ENCODE measurements at places on chromosomes 7 and 10.

DNA sequence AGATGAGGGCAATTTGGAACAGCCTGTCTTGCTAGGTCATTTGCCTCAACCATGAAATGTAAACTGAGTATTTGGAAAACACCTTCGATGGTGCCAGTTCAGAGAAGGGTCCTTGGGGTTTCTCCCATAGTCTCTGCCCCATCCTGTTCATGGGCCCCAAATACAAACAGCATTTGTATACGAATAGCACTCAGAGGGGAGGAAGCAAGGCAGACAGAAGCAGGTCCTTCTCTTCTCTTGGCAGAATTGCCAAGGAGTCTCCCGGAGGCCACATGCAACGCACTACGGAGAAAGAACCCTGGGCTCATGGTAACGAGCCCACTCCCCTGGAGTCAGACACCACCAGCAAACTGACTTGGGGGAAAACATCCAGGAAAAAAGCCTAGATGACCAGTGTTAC lies 162.1 kb downstream of the RAB11FIP2 start:
- no peak for DNase-seq

DNA sequence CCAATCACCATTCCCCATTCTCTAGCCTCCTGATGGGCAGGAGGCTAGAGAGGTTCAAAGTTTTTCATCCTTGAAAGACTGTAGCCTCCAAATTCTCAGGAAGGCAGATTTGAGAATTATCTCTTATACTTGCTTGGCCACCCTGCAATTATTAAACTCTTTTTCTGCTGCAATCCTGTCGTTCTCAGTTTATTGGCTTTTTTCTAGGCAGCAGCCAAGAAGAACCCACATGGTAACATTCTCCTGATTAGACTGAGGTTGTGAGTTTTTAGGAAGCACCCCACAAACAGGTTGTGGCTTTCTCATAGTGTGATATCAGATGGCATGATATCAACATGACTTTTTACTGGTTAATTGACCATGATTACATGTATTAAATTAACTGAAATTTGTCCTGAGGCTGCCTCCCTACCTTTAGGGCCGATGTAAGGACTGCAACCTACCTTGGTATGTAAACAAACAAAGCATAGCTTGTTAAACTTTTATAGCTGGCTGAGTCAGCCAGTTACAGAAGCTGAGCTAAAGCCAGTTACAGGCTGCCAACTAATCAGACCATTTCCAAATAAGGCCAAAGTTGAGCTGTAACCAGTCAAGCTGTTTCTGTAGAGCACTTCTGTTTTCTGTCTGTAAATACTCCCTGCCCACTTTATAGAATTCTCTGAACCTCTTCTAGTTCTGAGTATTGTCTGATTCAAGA lies 3.2 kb upstream of the ZNF248 start:
- DNase-seq, result peak; percentile 64

DNA sequence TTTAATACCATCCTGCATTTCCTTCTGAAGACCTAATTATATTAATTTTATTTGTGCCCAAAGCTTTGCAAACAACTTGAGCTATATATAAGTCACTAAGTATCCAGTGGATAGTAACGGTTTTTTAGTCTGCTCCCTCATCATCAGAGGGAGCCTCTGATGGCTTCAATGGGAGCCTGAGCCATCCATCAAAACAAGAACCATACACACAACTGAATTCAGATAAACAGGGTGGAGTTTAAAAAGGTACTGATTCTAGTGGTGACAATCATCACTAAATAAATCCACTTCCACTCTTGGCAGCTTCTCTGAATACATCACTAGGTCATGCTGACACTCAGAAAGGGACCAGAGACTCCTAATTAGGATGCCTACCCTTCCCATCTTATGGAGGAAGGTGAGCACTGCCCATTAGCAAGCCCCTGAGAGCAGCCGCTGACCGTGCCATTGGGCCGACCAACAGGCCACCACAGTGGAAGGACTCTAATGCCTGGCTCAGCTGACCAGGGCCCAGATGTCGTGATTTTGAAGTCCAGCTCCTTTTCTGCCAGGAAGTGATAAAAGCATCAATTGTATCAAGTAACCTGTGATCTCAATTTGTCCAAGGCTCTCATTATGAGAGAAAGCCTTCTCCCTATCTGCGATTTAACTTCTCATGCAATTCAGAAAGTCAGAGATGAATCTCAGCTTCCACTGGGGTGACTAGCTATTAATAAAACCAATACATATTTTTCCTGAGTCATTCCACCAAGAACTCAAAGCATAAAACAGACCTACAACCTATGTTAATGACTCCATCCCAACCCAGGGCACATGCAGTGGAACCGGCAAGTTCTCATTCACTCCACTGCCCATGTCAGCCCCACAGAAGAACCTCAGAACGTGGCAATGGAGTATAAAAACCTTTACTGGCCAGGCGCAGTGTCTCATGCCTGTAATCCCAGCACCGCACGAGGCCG lies 13.1 kb downstream of the VOPP1 start:
- no peak for DNase-seq

DNA sequence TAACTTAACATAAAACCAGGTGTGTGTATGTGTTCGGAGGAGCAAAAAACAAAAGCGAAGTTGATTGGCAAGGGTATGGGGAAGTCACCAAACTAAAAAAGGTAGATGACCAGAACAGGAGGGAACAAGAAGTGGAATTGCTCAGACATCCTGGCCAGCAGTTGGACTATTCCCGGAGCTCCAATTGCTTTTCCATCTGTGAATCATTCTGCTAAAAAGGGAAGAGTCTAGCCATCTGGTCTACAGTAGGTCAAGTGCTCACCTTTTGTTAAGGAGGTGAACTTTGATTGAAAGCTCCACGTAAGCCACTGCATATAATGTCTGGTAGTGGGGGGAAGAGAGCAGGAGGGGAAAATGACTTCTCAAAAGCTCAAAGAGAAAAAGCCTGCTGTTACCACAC lies 50.0 kb upstream of the BET1 start:
- peak; percentile 93 for DNase-seq

GRCh38 chr10:75230600-75231038 lies 5.1 kb downstream of the COMTD1 start:
- peak; percentile 93 for DNase-seq

DNA sequence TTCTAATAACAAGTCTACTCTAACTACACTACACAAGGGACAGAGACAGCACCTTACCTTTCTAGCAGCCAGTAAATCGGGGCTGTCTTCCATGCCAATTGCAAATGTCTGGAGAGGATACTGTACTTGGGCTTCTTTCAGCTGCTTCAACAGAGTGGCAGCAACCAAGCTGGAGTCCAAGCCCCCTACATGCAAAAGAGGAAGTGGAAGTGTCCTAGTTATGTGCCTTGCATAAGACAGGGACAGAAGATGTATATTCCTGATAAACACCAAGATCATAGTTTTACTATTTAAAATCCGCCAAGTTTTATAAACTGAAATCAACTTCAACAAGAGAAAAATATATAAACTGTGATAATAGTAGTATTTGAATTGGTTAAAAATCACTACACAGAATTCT lies 14.0 kb downstream of the ASNS start:
- no peak for DNase-seq

GRCh38 chr7:94908323-94909178 lies 1.2 kb downstream of the PPP1R9A start:
- peak; percentile 83 for DNase-seq

- peak; percentile 67 for DNase-seq
Measured at GRCh38 chr7:93720106-93720505, 145.6 kb upstream of the CALCR start.

GRCh38 chr10:98134431-98135221 lies at the start of gene R3HCC1L:
Gene R3HCC1L (plus strand): TSS chr10:98134657. CDS start chr10:98208115, 73,458 bp downstream.
- peak; percentile 99 for DNase-seq
